ENCODE measurements at places on chromosomes 16 and 17.

- H3K4me1 ChIP-seq: no peaks in the 10 kb centered on the region
- no peak for DNase-seq
- H3K27me3 ChIP-seq: peaks cover 10% of the 10 kb centered on the region
- no peaks in the 10 kb centered on the region for H3K36me3 ChIP-seq
- no peak overlapping the region for H3K4me3 ChIP-seq
Observed at GRCh38 chr17:62219221-62219899, 154.3 kb upstream of the MED13 start.

GRCh38 chr16:71769222-71769621 lies 39.4 kb downstream of the AP1G1 start:
- no peak overlapping the region for H3K4me3 ChIP-seq
- no peaks in the 10 kb centered on the region for H3K36me3 ChIP-seq
- no peak for DNase-seq
- H3K27me3 ChIP-seq: no peaks in the 10 kb centered on the region

DNA sequence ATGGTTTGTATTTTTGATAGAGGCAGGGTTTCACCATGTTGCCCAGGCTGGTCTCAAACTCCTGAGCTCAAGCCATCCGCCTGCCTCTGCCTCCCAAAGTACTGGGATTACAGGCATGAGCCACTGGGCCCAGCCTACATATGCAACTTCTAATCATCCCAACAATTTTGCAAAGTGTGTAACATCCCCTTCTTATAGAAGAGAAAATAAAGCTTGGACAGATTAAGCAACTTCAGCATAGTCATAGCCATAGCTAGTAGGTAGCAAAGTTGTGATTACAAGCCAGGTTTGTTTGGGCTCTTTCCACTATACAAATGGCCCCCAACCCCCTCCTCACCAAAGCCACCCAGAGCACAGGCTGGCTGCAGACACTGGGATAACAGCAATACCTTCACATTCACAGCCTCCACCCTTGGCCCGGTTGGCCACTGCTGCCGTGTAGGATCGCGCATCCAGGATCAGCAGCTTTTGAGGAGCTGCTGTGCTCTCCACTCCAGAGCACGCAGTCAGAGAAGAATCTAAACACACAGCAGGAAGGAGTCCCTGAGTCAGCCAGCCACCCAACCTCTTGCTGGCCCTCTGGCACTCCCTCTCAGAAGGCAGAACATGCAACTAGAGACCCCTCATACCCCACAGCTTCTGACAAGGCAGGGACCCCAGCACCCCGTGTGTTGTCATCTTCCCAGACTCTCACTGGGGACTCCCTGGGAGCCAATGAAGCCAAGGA lies 7.9 kb downstream of the MTMR4 start:
- H3K27ac ChIP-seq: peak overlapping the region; percentile 32
- peaks cover 40% of the 10 kb centered on the region for H3K36me3 ChIP-seq
- H3K4me1 ChIP-seq: peaks cover 44% of the 10 kb centered on the region
- no peak overlapping the region for H3K4me3 ChIP-seq
- DNase-seq: no peak

DNA sequence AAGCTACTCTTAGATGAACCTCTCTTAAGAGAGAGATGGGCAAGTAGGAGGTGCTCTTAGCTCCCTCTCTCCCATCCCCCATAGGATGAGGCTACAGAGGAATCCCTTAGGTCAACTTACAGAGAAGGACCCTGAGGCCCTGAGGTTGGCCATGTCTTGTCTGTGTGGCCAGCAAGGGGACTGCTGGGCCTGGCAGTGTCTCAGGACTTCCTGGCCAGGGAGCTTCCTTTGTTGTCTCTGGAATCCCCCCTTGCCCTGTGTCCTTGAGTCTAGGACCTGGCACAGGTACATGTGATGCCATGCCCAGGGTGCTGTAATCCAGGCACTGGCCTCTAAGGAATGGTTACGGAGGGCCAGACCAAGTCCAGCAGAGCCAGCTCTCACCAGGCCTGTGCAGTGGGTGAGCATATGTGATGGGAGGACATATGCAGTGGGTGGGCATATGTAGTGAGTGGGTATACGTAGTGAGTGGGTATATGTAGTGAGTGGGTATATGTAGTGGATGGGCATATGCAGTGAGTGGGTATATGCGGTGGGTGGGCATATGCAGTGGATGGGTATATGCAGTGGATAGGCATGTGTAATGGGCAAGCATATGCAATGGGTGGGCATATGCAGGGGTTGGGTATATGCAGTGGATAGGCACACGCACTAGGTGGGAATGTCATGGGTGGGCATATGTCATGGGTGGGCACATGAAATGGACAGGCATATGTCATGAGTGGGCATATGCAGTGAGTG lies 20.3 kb upstream of the PECAM1 start:
- peak overlapping the region; percentile 98 for H3K4me3 ChIP-seq
- DNase-seq: no peak
- H3K4me1 ChIP-seq: peaks cover 84% of the 10 kb centered on the region
- H3K27ac ChIP-seq: peak overlapping the region; percentile 82
- H3K27me3 ChIP-seq: no peaks in the 10 kb centered on the region

- H3K27ac ChIP-seq: no peak overlapping the region
- no peaks in the 10 kb centered on the region for H3K27me3 ChIP-seq
- peaks cover 13% of the 10 kb centered on the region for H3K4me1 ChIP-seq
Observed at GRCh38 chr16:17018585-17018939, 452.2 kb downstream of the XYLT1 start.

GRCh38 chr16:25729188-25729915 lies 37.6 kb downstream of the HS3ST4 start:
- H3K27me3 ChIP-seq: no peaks in the 10 kb centered on the region
- no peaks in the 10 kb centered on the region for H3K4me1 ChIP-seq
- H3K4me3 ChIP-seq: no peak overlapping the region
- H3K36me3 ChIP-seq: no peaks in the 10 kb centered on the region

DNA sequence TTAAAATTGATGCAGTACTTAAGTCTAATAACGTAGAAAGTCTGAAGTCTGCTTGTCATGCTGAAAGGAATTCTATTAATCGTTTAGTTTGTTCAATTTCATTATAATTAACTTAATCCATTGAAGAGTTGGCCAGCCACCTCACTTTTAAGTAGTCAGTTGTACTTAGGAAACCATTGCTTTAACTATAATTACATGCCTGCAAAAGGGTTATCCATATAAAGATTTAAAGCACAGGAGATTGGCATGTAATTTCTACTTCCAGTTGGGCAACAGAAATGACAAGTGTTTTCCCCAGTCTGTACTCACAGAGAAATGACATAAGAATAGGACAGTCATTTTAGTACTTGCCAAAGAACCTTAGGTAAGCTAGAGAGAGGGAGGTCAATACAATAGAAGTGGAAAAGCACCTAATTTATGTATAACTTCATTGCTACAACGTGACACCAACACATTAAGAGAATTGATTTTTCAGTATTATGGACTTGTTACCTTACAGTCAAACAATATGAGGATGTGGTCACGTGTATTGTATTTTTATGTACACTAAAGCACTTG lies 3.7 kb upstream of the USP32 start:
- H3K36me3 ChIP-seq: no peaks in the 10 kb centered on the region
- DNase-seq: no peak
- H3K4me3 ChIP-seq: peak overlapping the region; percentile 10
- peaks cover 79% of the 10 kb centered on the region for H3K4me1 ChIP-seq
- H3K27ac ChIP-seq: peak overlapping the region; percentile 11

DNA sequence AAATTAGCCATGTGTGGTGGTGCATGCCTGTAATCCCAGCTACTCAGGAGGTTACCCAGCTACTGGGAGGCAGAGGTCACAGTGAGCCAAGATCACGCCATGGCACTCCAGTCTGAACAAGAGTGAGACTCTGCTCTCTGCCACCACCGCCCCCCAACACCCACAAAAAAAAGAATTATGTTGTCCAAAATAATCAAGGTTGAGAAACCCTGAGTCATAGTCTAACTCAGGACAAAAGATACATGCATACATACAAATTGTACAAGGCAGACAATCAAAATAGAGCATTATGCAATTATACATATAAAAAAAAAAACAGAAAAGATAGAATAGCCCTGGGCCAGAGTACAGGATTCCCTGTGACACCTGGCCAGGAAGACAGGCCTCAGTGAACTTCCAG lies 6.6 kb upstream of the KPNB1 start:
- H3K27ac ChIP-seq: no peak overlapping the region
- no peak overlapping the region for H3K4me3 ChIP-seq
- H3K36me3 ChIP-seq: no peaks in the 10 kb centered on the region
- peaks cover 7% of the 10 kb centered on the region for H3K4me1 ChIP-seq

DNA sequence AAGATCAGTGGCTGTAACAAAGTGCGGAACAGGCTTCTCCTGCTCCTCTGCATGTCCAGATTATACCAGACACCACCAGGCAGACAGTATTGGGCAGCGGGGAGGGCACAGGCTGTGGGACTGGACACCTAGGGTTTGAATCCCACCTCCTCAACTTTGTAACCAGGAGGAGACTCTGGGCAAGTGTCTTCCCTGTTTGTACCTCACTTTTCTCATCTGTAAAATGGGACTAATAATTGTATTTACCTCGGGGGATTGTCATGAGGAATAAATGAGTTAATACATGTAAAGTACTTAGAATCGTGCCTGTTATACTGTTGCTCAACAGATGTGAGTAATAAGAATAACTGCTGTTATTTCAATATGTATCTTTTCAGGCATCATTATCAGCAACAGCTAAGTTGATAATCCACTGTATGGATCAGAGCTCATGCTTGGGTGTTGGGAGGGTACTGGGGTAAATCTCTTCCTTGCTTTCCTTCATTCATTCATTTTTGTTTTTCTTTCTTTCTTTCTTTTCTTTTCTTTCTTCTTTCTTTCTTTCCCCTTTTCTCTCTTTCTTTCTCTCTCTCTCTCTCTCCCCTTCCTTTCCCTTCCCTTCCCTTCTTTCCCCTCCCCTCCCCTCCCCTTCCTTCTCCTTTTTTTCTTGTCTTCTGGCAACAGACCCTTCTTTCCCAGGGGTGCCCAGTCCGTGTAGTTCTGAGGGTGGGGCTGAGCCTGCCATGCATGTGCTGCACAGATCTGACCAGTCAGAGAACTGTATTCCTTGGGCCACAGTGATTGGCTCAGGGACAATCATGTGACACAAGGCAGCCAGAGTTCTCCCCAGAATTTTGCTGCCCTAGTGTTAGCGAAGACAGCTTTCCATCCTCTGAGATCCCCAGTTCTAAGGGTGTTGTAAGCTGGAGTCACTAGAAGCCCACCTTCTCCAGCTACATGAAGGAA lies 25.3 kb upstream of the BRD7 start:
- H3K36me3 ChIP-seq: no peaks in the 10 kb centered on the region
- H3K27ac ChIP-seq: no peak overlapping the region
- no peaks in the 10 kb centered on the region for H3K27me3 ChIP-seq
- H3K4me1 ChIP-seq: peaks cover 5% of the 10 kb centered on the region

- no peak overlapping the region for H3K27ac ChIP-seq
- DNase-seq: no peak
- H3K36me3 ChIP-seq: no peaks in the 10 kb centered on the region
- no peaks in the 10 kb centered on the region for H3K4me1 ChIP-seq
Observed at GRCh38 chr17:58402047-58402446, 15.3 kb downstream of the RNF43 start.

DNA sequence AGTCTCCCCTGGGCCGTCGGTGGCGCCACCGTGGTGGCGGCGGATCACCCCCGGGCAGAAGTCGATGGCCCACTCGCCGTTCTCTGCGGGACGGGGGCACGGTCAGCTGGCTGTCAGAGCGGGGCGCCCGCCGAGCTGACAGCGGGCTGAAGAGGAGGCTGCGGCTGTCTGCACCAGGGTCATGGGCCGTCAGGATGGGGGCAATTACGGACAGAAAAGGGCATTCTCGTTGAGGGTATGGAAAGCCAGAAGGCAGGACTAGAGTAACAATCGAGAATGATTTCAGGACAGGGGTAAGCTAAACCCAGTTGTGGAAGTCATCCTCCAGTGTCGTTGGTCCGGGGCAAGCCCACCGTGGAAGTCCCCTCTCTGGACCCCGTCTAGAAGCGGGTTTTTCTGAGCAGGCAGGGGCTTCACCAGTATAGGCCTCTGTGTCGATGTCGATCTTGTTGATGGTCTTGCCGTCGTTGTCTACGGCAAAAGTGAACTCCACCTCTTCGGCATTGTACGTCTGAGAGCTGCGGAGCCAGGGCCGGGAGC lies 1.7 kb downstream of the CHRNE start:
- peak overlapping the region; percentile 89 for H3K4me3 ChIP-seq
- H3K36me3 ChIP-seq: no peaks in the 10 kb centered on the region

GRCh38 chr17:50816771-50817751 lies 18.3 kb upstream of the WFIKKN2 start:
- no peaks in the 10 kb centered on the region for H3K4me1 ChIP-seq
- peak overlapping the region; percentile 9 for H3K27ac ChIP-seq
- H3K4me3 ChIP-seq: no peak overlapping the region
- H3K36me3 ChIP-seq: peaks cover 9% of the 10 kb centered on the region
- peak; percentile 33 for DNase-seq

DNA sequence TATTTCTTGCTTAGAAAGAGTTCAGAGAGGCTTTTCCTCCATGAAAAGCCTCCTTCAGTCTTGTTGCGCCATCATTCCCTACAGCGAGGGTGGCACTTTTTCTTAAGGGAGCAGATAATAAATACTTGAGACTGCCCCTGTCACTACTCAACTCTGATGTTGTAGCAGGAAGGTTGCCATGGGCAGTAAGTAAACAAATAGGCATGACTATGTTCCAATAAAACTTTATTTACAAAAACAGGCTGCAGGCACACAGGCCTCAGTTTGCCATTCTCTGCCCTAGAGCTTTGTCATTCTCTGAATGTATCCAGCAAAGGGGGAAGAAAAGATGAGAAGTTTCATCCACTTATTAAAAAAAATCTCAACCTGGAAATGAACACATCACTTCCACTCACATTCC lies 60.4 kb downstream of the MYOCD start:
- DNase-seq: no peak
- H3K27ac ChIP-seq: no peak overlapping the region
- no peaks in the 10 kb centered on the region for H3K36me3 ChIP-seq
- no peaks in the 10 kb centered on the region for H3K27me3 ChIP-seq
- no peak overlapping the region for H3K4me3 ChIP-seq
- H3K4me1 ChIP-seq: no peaks in the 10 kb centered on the region

DNA sequence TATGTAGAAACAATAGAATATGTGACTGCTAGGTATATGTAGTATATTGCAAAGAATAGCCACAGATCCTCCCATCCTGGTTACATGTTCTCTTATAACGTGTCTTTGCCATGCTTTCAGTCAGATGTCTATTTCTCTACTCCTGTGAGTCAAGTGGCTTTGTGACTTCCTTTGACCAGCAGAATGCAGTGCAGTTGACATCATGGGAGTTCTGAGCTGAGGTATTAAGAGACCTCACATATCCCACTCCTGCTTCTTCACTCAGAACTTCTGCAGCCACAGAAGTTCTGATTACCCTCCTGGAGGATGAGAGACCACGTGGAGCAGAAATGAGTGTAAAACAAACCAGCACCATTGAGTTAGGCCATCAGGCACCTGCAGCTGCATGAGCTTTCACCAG lies 222.5 kb downstream of the PRKCA start:
- H3K27ac ChIP-seq: no peak overlapping the region
- H3K4me3 ChIP-seq: no peak overlapping the region
- H3K27me3 ChIP-seq: peaks cover 5% of the 10 kb centered on the region
- peaks cover 4% of the 10 kb centered on the region for H3K36me3 ChIP-seq
- H3K4me1 ChIP-seq: no peaks in the 10 kb centered on the region

- no peaks in the 10 kb centered on the region for H3K36me3 ChIP-seq
- H3K4me1 ChIP-seq: peaks cover 12% of the 10 kb centered on the region
- H3K4me3 ChIP-seq: peak overlapping the region; percentile 94
- no peak overlapping the region for H3K27ac ChIP-seq
Observed at GRCh38 chr16:88809676-88810165, 2.0 kb downstream of the APRT start.
